SHP77 treated with DMSO at 0.1 percent for 48 hours (cell line): ENCODE measurements at places on chromosomes 3 and 15.

DNA sequence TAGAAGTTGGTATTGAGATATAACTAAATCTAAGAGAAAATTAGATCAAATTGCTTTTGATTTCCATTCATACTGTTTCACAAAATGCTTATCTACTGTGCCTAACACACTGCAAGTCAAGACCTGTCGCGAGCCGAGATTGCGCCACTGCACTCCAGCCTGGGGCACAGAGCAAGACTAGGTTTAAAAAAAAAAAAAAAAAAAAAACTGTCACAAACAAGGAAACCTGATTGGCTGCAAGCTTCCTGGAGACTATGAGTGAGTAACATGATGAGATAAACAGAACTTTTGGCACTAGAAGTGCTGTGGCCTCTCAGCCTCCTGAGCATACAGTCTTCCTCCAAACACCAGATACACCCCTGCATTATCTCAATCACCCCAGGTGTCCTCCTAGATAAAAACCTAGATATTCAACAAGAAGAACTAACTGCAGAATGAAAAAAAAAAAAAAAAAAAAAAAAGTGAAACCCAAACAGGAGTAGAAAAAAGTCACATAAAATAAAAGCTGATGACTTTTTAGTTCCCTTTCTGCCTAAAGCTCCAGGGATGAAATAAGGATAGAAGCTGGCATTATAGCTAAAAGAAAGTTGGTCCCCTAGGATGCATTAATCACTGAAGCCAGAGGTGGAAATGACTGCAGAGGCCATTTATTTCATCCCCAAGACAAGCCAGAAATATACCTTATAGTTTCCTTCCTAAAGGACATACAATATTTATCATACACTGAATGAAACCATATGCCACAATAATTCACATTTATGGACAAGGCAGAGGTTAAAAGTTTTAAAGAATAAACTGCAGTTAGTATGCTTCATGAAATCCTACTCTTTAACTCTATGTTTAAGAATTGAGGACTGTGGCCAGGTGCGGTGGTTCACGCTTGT, 82.4 kb downstream of the P3H2 start:
- DNase-seq: no peak

DNA sequence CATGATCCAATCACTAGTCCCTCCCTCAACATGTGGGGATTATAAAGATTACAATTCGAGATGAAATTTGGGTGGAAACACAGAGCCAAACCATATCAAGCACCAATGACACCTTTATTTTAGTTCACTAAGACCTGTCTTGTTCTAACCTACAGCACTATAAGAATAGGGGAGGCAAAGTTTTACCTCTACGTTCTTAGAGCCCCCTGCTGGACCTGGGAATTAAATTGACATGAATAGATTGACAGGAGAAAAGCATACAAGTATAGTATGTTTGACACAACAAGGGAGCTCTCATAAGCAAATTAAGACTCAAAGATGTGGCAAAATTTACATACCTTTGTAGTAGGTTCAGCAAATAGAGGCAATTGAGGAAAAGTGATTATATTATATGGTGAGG, 974.4 kb upstream of the ALCAM start:
- DNase-seq: no peak

- DNase-seq: peak; percentile 49
Measured at GRCh38 chr3:107430214-107430995, 53.2 kb downstream of the CCDC54 start.

DNA sequence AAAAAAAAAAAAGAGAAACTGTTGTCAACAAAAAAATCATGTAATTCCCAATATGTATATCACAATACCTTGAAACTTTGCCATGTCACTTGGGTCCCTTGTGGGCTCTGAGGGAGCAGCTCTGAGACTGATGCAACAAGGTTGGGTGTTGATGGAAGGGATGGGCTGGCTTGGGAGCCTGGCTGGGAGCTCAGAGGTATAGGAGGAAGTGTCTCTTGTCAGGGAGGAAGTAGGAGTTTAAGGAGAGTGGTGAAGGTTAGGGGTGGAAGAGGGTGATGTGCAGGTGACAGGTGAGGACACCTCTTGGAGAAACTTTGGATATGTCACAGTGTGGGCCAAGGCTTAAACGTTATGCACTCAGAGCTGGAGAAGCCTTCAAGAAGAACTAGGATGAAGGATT, 2.0 kb upstream of the TM6SF1 start:
- no peak for DNase-seq

GRCh38 chr3:124147946-124148345, 156.0 kb upstream of the ROPN1 start:
- no peak for DNase-seq

- DNase-seq: no peak
Measured at GRCh38 chr3:14200841-14201240, 22.2 kb downstream of the LSM3 start.

DNA sequence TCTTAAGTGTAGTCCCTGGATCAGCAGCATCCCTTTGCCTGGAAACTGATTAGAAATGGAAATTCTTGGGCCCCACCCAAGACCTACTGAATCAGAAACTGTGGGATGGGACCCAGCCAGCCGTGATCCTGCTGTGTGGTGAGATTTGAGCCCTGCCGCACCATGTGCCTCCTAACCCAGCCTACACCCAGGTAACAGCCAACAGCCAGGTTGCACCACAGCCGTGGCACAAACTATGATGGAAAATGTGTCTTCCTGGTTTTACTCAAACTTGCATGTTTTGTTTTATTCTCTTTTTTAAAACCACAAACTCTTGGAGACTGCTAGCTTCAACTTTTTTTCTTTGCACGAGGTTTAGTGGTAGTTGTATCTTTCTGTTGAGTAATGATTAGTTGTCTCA, 2.6 kb downstream of the LIMD1 start:
- DNase-seq: no peak

DNA sequence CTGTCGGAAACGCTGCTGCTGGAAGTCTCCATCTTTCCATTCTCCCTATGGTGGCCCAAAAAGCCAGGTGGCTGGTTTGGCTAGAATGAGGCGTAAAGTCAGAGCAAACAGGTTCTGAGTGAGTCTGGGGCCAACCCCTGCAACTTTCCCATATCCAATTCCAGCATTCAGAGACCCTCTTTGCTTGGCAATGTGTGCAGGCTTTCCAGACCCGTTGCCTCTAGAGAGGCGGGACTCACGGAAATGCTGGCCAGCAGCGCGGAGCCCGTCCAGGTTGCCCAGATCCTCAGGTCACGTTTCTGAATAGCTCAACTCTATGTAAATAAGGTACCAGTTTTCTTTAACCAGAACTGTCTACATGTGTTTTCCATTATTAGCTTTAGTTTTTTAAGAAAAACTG, 68.0 kb downstream of the VGLL4 start:
- DNase-seq: no peak

DNA sequence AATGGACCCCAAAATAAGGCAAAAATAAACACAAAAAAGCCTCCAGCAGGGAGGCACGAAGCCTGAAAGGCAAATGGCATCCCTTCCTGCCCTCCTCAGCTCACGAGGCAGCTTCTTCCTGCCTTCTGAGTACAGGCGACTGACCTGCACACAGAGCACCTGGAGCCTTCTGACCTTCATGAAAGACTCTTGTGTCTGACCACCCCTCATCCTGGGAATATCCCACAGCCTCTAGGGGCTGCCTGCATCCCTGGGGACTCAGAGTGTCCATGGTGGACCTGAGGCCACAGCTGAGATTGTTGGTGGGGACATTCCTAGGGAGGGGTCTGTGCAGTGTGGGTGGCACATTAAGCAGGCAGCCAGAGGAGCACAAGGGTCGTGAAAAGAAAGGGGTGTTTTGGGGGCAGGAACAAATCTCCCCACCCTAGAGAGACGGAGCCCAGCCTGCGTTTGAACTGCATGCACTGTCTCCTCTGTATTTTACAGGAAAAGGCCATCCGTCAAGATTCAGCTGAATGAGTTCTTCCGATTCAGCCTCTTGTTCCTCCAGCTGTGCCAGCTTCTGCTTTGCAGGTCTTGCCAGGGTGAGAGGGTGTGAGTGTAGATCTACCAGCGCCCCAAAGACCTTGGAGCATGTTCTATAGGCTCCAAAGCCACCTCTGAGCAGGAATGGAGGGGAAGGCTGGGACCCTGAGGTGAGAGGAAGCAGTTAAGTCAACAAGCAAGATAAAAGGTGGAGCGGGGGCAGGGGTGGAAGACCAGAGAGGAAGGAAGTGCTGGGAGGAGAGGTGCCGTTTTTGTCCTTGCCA, 80.4 kb upstream of the MEF2A start:
- no peak for DNase-seq

DNA sequence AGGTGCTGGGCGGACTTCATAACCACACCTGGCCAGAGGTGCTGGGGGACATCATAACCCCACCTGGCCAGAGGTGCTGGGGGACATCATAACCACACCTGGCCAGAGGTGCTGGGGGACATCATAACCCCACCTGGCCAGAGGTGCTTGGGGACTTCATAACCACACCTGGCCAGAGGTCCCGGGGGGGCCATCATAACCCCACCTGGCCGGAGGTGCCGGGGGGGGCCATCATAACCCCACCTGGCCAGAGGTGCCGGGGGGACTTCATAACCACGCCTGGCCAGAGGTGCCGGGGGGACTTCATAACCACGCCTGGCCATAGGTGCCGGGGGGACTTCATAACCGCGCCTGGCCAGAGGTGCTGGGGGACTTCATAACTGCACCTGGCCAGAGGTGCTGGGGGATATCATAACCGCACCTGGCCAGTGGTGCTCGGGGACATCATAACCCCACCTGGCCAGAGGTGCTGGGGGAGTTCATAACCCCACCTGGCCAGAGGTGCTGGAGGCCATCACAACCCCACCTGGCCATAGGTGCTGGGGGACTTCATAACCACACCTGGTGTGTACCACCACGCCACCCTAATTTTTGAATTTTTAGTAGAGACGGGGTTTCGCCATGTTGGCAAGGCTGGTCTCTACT, 10.7 kb upstream of the TUBGCP5 start:
- DNase-seq: no peak
